ENCODE measurements at places on chromosomes 12 and 14.

GRCh38 chr12:123948401-123948795 lies 24.2 kb downstream of the CCDC92 start:
- no peak for DNase-seq

GRCh38 chr14:32136027-32136825 lies 59.1 kb downstream of the ARHGAP5 start:
- DNase-seq = no peak

DNA sequence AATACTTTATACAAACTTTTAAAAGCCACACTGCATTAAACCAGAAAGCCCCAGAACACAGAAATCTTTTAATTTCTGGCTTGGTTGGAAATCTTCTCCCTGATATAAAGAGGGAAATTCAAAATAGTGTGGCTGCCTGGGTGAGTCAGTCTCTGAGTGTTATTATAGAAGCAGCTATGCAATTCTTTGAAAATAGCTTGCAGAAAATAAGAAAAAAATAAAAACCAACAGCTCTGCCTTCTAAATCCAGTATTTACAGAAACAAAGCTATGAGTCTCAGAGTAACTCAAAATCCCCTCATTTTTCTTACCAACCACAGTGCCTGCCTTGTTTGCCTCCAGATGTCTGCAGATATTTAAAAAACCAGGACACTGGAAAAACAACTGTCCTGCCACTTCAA lies 68.6 kb upstream of the FERMT2 start:
- no peak for DNase-seq

- DNase-seq = no peak
Observed at GRCh38 chr12:52876372-52876771, 27.6 kb upstream of the KRT78 start.

- DNase-seq = no peak
Observed at GRCh38 chr14:69999261-69999674, 120.1 kb downstream of the SMOC1 start.

GRCh38 chr12:124762791-124763593 lies 100.7 kb downstream of the SCARB1 start:
- no peak for DNase-seq

DNA sequence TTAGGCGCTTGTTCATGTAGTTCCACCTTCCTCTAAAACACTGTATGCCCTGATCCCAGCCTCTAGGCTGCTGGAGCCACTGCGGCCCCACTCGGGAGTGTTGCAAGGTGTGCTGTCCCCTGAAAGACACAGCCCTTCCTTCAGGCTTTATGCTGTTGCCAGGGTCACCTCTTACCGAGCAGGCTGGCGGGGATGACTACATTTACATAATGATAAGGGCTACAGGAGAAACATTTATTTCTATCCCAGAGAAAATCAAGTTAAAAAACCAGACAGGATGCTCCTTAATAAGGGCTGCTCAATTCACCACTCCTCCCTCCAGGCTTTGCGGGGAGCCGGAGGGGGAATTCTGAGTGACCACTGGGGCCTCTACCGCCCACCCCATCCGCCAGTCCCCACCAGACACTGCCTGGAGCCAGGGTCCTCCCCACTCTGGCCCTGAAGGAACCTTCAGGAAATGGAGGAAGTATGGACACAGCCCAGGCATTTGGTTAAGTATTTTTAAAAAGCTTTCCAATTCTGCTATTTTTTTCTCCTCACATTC lies 200.6 kb downstream of the TTC7B start:
- no peak for DNase-seq

GRCh38 chr12:95674163-95674562 lies 116.4 kb downstream of the NTN4 start:
- no peak for DNase-seq

- no peak for DNase-seq
Observed at GRCh38 chr14:91185721-91186120, 58.8 kb downstream of the GPR68 start.

GRCh38 chr12:14514154-14514842 lies 53.4 kb downstream of the PLBD1 start:
- no peak for DNase-seq

DNA sequence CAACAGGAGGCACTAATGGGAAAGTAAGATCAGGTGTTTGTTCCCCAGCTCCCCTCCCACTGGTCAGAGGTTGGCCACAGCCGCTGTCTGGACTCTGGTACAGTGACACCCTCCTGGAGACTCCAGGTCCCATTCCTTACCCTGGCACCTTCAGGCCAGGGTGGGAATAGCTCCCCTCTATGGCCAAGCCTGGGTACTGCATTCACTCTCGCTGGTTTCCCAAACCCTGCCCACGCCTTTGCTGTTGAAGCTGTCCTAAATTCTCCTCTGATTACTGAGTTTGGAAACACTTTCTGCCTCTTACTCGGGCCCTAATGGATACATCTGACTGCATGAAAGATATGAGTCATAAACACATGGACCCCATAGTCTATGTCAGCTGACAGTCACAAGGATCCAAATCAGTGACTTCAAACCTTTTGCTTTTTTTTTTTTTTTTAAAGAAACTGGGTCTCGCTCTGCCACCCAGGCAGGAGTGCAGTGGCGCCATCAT lies 17.9 kb downstream of the HRK start:
- no peak for DNase-seq

- no peak for DNase-seq
Observed at GRCh38 chr14:59273737-59274136, 85.3 kb downstream of the DAAM1 start.

- no peak for DNase-seq
Observed at GRCh38 chr12:998020-998874, 7.2 kb downstream of the ERC1 start.

DNA sequence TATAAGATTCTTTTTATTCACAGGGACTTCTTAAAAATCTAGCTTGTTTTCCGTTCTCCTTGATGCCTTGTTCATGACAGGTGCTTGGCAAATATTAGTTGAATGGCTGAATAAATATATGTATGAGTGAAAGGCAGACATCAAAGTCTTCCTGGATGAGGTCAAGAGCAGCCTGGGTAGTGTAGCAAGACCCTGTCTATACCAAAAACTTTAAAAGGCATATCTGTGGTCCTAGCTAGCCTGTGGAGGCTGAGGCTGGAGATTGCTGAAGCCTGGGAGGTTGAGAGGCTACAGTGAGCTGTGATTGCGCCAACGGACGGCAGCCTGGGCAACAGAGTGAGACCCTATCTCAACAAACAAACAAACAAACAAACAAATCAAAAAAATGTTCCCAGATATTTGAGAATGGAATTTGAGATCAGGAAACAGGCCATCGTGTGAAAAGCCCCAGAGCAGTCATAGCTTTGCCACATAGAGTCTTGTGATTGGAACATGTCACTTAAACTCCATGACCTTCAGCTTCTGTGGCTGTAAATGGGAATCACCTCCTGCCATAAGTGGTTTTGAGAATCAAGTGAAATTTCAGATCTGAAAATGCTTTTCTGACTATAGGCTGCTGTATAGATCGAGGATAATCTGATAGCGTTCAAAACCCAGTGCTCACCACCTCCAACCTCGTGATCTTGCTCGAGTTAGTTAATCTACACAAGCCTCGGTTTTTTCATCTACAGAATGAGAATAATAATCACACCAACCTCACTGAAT lies 64.3 kb downstream of the ZFP36L1 start:
- DNase-seq = no peak

DNA sequence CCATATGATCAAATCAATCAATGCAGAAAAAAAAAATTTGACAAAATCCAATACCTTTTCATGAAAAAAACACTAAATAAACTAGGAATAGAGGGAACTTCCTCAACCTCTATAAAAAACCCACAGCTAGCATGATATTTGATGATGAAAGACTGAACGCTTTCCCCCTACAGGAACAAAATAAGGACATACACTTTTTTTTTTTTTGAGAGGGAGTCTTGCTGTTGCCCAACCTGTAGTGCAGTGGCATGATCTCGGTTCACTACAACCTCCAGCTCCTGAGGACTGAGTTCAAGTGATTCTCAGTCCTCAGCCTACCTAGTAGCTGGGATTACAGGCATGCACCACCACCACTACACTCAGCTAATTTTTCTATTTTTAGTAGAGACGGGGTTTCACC lies 17.9 kb upstream of the CAMKK2 start:
- DNase-seq = no peak

- DNase-seq = no peak
Observed at GRCh38 chr12:40012711-40013110, 93.2 kb downstream of the SLC2A13 start.

- peak; percentile 25 for DNase-seq
Observed at GRCh38 chr12:123761841-123762714, at the start of gene DNAH10. Gene DNAH10 (plus strand): TSS chr12:123762301. CDS start chr12:123762337, 36 bp downstream.
